Right ventricle myocardium inferior (tissue), 1 donor: ENCODE measurements at places on chromosomes 1 and 21.

- no peak for DNase-seq
These were observed 89.9 kb upstream of the DSCAM start for GRCh38 chr21:40936771-40937261.

- no peak for DNase-seq
These were observed 927 bp downstream of the UAP1 start for GRCh38 chr1:162562470-162562828.

- DNase-seq = no peak
These were observed 876 bp upstream of the CATSPERE start for GRCh38 chr1:244460197-244460596.

DNA sequence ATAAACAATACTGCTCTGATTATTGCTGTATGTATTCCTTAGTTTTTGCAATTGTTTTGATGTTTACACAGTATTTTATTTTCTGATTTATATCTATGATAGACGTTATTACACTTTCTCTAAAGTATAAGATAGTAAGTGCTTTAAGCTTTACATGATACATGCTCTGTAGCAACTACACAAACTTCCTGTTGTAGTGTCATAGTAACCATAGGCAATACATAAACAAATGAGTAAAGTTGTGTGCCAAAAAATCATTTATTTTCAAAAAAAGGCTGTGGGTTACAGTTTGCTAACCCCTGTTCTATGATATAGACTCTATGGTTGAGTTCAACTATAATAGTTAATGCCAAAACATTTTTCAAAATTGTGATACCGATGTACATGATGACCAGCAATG, 1156.4 kb downstream of the AMY1C start:
- DNase-seq = no peak

DNA sequence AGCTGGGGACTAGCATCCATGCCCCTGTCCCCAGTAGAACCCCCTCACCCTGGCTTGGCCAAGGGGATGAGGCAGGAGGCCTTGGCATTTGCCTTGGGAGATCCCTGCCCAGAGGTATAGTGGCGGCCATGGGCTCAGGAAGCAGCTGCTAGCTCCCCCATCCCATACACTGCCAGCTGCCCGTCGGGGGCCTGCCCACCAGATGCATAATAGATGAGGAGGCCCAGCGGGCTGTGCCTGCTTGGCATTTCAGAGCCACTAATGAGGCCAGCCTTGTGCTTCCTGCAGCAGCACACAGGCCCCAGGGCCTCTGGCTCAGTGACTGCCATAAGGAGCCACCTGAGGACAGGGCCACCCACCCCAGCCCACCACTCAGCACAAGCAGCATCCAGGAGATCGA, 23.6 kb downstream of the RAP1GAP start:
- DNase-seq = no peak

DNA sequence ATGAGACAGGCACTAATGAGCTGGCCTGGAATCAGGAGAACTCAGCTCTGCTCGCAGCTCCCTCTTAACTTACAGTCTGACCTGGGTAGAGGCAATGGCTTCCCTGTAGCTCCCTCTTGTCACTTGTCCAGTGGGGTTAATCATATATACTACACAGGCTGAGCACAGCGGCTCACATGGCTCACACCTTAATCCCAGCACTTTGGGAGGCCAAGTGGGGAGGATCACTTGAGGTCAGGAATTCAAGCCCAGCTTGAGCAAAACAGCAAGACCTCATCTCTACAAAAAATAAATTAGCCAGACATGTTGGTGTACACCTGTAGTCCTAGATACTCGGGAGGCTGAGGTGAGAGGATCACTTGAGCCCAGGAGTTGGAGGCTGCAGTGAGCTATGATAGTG, 4.2 kb downstream of the S100A6 start:
- DNase-seq = no peak

DNA sequence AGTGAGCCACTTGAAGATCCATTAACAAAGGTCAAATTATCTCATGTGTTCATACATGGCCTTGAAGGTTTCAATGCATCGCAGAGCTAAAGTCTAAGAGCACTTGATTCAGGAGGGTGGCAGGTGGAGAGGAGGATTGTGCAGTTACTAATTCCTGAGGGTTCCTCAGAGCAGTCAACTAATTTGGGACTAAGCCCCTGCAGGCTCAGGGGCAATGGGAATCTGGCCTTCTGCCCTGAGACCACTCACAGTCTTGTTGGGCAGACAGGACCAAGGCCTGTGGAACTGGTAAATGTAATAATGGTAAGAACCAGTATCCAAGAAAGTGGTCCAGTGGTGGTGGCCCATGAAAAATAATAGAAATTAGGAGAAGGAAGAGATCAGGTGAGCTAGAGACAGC, 127.4 kb upstream of the HMGB4 start:
- no peak for DNase-seq

DNA sequence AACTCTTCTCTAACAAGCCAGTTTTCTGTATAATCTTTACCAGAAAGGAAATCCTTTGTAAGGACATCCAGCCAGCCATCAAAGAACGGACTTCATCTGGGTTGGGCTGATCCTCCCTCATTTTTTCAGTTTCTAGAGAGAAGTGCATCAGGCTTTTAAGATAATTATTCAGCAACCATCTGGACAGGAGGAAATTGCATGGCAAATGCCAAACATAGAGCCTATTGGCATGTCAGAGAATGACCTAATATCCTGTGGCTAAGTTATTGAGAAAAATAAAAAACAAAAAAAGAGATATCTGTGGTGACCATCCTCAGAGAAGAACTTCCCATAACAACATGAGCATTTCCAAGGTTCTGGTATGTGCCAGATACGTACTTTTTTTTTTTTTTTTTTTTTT, 74.9 kb upstream of the BEND5 start:
- DNase-seq = no peak

- DNase-seq = no peak
These were observed 69.5 kb upstream of the SSX2IP start for GRCh38 chr1:84759756-84760155.

DNA sequence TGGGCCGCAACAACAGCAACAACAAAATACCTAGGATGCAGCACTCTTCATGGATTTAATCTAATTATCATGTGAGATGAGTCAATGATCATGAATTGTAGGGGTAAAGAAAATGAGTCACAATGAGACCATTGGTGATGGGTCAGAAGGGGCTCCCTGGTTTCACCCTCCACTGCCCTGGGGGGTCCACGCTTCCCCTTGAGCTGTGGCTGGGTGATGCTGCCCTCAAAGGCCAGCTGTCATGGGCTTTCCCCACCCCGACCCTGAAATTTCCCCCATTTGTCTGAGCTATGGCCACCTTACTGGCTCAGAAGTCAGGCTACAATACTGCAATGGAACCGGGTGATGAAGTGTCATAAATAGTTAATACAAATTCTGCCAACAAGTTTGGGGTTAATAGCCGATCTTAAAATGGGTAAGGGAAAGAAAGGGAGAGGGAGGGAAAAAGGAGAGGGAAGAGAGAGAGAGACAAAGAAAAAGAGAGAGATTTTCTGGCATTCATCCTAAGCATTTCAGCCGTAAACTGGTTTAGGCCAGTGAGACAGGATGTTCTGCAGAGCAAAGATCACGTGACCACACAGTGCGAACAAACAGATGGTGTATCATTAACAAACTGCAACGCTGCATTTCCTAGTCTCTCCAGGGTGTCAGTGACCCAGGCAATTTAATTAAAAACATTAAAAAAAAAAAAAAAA, 143.4 kb upstream of the ERRFI1 start:
- DNase-seq = no peak

- no peak for DNase-seq
These were observed 49.4 kb downstream of the ZNF326 start for GRCh38 chr1:90044346-90044745.

DNA sequence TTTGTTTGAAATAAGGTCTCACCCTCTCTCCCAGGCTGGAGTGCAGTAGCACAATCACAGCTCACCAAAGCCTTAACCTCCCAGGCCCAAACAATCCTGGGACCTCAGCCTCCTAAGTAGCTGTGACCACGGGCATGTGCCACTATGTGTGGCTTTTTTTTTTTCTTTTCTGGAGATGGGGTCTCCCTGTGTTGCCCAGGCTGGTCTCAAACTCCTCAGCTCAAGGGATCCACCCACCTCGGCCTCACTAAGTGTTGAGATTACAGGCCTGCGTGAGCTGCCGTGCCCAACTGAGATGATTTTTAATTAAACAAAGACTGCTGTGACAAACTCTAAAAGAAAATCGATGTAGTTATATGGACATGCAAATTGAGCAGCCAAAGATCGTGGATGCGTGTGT, 768.4 kb upstream of the ADGRL2 start:
- no peak for DNase-seq

DNA sequence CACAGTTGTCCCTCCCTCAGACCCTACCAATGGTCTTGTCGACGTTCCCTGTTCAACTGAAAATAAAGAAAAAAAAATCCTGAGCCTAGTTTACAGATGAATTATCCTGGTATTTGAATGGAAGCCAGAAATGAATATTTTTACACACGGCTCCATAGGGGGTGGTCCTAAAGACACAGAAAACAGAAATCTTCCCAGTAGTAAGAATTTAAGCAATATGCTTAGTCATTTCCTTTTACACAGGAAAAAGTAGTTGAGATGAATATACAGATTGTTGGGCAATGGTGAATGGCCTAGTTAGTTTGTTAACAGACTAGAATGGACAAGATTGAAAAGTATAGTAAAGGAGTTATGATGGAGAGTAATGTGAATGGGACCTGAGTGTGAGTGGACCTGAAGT, 67.4 kb downstream of the RGS18 start:
- DNase-seq = no peak

GRCh38 chr1:111271464-111271801, 19.2 kb upstream of the CHIA start:
- no peak for DNase-seq

DNA sequence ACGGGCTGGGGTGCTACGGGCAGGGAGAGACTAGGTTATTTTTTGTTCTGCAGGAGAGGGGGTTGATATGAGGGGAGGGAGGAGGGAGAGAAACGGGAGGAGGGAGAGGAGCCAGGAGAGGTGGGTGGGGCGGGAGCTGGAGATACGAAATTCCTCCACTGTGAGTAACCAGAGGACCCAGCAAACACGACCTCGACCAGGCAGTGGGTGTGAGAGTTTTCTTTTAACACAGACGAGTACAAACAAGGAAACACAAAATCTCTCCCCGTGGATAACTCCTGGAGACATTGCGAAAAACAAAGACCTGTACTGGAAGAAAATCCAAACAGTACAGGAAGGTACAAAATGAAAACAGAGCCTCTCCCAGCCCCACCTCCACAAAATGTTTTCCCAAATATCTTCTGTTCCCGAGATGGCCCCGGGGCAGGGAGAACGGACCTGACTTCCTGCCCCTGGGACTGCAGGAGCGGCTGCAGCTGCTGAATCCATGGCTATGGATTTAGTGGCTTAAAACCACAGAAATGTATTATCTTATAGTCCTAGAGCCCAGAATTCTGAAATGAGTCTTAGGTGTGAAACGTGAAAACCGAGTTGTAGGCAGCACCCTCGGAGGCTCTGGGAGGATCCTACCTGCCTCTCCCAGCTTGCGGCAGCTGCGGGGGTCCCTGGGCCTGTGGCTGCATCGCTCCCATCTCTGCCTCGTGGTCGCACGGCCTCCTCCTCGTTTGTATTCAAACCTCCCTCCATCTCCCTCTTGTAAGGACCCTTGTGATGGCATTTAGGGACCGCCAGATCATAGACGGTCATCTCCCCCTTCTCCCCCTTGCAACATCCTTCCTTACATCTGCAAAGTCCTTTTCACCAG, 82.2 kb downstream of the RIPK4 start:
- peak; percentile 51 for DNase-seq

DNA sequence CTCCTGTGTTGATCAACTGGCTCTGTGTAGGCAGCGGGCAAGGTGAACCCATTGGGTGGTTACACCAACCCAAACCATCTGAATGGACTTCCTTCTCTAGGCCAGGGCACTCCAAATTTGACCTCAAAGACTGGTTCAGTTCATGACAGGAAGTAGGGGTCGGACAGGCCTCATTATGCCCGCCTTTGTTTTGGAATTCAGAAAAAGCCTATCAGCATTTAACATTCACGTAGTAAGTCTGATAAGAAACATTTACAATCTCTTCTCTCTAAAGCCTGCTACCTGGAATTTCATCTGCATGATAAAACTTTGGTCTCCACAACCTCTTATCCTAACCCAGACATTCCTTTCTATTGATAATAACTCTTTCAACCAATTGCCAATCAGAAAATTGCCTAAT, 97.1 kb upstream of the ETV3 start:
- DNase-seq = no peak

GRCh38 chr1:198620951-198621824, 17.7 kb upstream of the PTPRC start:
- DNase-seq = peak; percentile 58

- no peak for DNase-seq
These were observed 22.6 kb downstream of the OR2G3 start for GRCh38 chr1:247627951-247628350.

DNA sequence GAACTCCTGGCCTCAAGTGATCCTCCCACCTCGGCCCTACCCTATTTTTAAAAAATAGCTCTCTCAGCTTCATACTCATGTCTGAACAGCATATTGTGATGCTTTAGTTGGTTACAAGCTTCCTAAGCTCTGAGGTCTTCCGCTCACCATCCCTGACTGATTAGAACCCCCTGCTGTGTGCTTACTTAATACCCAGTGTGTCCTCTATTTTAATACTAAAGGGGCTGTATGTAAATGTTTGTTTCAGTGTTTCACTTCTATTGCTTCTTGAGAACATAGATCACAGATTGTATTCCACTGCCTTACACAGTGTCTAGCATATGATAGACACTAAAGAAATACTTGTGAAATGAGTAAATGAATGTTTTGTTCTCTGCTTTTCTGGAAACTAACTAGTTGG, 29.8 kb downstream of the ZYG11B start:
- DNase-seq = no peak

DNA sequence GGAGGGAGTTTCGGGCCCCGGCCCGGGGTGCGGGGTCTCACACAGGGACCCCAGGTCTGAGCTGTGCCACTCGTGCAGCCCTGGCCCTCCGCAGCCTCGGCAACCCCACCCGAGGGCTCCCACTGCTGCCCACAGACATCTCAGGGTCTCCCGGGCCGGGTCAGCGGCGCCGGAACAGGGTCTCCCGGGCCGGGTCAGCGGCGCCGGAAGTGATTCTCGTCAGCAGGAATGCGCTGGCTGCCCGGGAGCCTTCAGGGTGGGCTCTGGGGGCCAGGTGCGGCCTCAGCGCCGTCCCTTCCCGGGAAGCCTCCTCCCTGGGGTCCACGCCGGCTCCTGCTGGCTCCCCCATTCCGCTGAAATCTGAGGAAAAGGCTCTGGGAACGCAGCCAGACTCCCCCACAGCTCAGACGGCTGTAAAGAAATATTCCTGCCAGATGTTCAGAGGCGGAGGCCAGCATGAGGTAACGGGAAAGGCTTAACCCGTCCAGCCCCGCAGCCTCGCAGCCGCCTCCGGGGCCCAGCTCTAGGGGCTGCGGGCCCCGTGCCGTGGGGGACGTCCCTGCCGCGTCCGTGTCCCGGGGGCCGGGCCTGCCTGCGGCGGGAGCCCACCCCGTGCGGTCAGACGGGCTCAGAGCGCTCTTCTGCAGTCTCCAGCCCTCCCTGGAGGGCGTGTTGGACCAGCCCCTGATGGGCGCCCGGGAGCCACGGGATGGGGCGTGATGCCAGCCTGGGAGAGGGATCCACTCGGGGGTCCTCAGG, 8.7 kb upstream of the COL6A1 start:
- DNase-seq = peak; percentile 91

- no peak for DNase-seq
These were observed 53.6 kb upstream of the DMRTA2 start for GRCh38 chr1:50476800-50477199.

- no peak for DNase-seq
These were observed 352.5 kb downstream of the ADGRL2 start for GRCh38 chr1:82153272-82153629.

GRCh38 chr21:38297194-38297631, 40.4 kb downstream of the KCNJ15 start:
- peak; percentile 53 for DNase-seq

- peak; percentile 73 for DNase-seq
These were observed 2.1 kb downstream of the FBLIM1 start for GRCh38 chr1:15760520-15761211.

- no peak for DNase-seq
These were observed 4.9 kb downstream of the MOB3C start for GRCh38 chr1:46611691-46612221.
